ENCODE measurements at places on chromosomes 5 and 9.

- no peak for DNase-seq
Observed at GRCh38 chr9:121781701-121782464, 130.4 kb downstream of the DAB2IP start.

DNA sequence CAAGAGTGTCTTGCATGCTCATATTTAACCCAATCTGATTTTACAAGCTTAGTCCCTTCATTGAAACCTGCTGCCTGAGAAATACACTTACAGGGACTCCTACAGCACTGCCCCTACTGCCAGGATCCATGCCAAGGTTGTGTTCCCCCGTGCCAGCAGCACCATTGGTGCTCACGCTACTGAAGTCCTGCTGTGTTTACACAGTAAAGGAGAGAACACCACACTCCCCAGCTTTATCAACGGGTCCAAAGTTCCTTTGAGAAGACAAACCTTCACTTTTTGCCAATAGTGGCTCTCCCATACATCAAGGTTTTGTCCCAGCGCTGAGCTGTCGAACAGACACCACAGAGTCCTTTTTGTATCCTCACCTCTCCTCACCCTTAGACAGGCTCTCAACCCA lies 155.1 kb upstream of the WWC1 start:
- DNase-seq: no peak

- DNase-seq: no peak
Observed at GRCh38 chr9:117970276-117971050, 266.3 kb downstream of the TLR4 start.

GRCh38 chr5:80140496-80140895 lies 105.3 kb downstream of the THBS4 start:
- no peak for DNase-seq

GRCh38 chr5:92332039-92332438 lies 948.9 kb upstream of the ARRDC3 start:
- no peak for DNase-seq

DNA sequence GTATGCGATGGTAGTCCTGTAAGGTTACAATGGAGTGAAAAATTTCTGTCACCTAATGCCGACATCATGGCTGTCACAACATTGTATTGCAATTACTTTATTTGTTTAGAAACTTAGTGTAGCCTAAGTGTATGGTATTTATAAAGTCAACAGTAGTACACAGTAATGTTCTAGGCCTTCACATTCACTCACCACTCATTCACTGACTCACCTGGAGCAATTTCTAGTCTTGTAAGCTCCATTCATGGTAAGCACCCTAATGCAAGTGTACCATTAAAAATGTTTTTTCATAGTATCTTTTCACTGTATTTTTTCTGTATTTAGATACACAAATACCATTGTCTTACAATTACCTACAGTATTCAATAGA lies 58.5 kb downstream of the ATP10B start:
- DNase-seq: no peak

GRCh38 chr9:34995670-34996060 lies 6.1 kb downstream of the DNAJB5 start:
- no peak for DNase-seq

DNA sequence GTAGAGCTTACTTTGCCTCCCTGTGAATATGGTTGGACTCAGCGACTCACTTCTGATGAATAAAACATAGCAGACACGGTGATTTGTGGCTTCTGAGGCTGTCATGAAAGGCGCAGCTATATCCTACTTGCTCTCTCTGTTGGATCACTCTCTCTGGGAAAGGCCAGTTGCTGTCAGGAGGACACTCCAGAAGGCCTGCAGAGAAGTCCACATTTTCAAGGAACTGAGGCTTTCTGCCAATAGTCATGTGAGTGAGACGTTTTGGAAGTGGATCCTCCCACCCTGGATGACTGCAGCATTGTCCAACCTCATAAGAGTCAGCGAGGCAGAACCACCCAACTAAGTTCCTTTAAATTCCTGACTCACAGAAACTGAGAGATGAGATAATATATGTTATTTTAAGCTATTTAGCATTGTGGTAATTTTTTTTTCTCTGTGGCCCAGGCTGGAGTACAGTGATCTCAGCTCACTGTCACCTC lies 156.0 kb upstream of the MAST4 start:
- DNase-seq: no peak

GRCh38 chr5:131488463-131488862 lies 146.6 kb downstream of the RAPGEF6 start:
- no peak for DNase-seq

GRCh38 chr5:110169461-110169860 lies 479.7 kb downstream of the MAN2A1 start:
- DNase-seq: no peak

- no peak for DNase-seq
Observed at GRCh38 chr9:10612641-10613398, at the start of gene PTPRD. PTPRD (minus strand) TSS chr9:10613002.

DNA sequence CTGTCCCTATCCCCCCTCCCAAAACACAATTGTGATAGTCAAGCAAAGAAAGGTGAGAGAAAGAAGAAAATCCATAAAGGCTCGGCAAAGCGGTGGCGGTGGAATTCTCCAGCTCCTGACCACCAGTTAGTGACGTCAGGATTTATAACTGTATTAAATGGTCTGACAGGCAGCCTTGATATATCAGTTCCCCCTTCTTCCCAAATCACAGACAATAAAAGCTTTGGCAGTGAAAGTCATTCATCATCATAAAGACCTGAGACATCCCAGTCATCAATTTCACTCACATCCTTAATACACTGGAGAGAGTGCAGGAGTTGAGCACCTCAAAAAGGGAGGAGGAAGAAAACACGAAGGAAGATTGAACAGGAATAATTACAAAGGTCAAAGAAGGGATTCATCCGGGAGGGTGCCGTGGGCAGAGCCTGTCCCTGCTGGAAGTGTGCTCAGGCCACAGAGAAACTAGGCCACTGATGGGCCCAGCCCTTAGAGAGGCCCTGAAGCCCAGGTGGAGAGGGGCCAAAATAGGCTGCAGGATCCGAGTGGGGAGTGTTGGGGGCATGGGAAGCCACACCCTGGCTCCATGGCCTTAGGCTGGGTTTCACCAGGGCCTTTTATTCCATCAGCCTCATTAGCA lies 131.9 kb downstream of the PAX5 start:
- no peak for DNase-seq

DNA sequence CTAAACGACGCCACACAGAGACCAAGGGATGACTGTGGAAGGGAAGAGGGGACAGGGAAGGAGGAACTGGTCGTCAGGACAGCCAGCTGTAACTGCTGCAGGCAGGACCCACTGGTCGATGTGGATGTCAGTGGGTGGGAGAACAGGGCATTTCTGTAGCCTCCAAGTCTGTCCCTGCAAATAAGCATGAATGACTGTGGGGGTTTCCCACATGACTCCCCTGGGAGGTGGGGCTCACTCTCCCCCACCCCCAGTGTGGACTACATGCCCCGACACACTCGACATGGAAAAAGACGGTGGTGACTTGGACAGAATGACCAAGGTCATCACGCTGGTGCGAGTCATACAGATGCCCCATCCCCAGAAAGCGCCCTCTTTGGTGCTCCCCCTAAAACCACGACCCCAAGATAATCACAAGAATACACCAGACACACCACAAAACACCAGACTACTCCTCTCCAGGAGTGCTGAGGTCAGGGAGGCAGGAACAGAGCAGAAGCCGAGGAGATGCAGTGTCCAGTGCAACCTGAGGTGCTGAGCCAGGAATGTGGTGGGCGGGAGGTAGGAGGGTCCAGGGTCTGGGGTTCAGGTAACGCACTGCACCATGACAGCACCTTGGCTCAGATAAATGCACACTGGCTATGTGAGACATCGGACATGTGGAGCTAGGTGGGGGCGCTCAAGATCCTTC lies 64.9 kb downstream of the SECISBP2 start:
- no peak for DNase-seq

- DNase-seq: no peak
Observed at GRCh38 chr5:59840200-59840601, 53.3 kb downstream of the PDE4D start.

- DNase-seq: peak; percentile 71
Observed at GRCh38 chr9:134455934-134456755, 129.9 kb downstream of the RXRA start.

- no peak for DNase-seq
Observed at GRCh38 chr5:24649531-24649930, 4.8 kb upstream of the CDH10 start.

DNA sequence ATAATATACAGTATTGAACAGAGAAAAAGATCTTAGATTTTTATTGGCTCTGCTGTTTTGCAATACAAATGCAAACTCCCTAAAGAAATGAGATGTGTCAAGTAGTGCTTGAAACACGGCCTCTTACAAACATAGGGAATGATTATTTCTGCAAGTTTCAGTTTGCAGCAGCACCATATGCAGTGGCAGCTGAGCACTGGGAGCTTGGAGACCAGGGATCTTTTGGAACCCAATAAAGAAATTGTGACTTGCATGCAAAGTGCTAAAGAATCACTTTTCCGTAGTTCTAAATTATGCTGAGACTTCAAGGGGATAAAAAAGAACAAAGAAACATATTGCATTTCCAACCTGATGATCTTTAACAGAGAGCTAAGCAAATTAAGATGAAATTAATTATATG lies 674.6 kb upstream of the ZNF608 start:
- no peak for DNase-seq
